Mesenteric fat pad (tissue), 1 donor: ENCODE measurements at places on chromosomes 5 and 9.
A peak's percentile ranks its signal among the peaks of the same experiment; 100 is the strongest.

DNA sequence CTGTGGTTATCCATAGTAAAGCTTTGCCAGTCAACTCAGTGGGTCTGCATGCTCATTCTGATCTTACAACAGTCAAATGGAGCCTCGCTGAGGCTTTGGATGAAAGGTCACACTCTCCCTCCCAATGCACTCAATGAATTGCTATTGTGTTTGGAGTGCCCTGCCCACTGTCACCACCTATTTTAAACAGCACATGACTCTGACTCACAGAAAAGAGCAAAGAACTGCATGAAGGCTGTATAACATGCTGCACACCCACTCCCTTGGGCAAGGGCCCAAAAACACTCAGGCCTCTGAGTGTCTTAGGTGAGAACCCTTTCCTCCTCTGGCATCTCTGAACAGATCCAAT is 118.7 kb upstream of the CCDC112 start:
- DNase-seq = no peak

GRCh38 chr5:91076138-91076537 is 307.0 kb downstream of the ARRDC3 start:
- no peak for DNase-seq

DNA sequence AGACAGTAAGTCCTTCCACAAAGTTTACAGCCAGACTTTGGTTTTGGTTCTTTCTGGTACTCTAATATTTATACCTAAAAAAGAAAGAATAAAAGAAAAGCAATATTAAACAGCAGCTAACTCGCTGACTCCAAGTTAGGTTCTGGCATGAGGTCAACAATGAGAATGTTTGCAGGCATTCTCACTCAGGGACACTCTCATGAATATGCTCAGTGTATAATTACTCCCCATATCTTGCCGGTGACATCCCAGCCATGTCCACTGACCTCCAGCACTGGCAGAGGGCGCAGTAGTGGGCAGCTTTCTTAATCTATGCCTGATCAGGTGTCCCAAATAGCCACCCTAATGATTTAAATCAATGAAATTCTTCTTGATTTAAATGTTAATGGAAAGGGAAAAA is 151.5 kb downstream of the BNC2 start:
- DNase-seq = no peak

DNA sequence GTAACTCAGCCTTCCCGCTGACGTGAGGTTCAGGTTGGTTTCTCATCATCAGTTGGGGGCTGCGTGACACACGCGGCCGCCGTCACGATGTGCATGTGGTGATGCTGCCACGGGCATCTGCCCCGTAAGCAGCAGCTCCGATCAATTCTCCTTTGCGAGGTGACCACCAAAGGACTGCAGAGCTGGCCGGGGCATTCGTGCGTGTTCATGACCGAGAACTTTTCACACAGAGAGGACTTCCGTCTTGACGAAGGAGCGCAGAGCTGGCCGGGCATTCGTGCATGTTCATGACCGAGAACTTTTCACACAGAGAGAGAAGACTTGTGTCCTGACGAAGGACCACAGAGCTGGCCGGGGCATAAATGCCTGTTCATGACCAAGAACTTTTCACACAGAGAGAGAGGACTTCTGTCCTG is 3.8 kb upstream of the LCN1 start:
- DNase-seq = peak; percentile 82

DNA sequence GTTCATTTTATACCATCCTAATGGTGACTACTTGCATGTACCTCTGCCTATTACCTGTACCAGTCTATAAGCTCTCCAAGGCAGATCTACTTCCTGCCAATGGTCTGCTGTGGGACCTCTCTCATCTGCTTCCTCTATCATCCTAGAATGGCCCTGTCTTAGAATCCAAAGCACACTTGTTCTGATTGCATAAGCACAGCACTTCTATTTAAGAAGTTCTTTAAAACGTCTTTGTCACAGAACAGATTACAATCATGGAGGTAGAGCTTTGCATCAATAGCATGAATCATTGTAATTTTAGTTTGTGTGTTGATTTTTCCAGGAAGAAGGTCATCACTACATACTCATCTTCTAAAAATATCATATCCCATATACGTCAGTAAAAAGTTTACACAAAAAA is 131.8 kb upstream of the ACOT12 start:
- DNase-seq = no peak

DNA sequence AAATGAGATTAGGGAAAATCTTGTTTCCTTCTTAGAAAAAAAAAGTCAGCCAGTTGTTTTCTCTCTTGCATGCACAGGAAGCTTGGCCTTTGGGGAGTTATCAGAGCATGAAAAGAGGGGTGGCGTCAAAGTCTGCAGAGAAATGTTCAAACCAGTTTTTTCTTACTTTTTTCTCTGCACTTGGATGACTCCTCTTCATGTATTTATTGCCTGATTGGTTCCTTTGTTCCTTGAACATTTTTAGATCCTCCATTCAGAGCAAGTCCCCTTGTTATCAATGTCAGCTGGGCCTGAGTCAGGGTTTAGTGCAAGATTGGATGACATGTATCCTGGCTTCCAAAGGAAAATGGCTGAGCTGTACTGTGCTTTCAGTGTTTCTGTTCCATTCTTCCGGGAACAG is 392.6 kb upstream of the BRINP1 start:
- no peak for DNase-seq

DNA sequence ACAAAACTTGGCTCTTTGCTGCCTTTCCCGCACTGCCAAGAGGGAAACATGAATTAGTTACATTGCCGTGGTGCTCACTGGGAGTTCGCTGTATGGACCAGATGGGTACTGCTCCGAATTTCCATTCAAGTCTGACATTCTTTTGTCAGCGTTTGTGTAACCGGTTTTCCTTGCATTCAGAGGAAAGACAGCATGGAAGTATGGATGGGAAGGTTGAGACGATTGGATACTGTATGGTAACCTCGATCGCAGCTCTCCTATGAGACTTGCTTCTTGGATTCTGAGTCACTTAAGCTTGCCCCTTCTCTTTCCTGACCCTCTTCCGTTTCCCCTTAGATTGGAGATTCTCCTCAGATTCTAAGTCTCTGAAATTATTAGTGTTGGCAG is 625 bp upstream of the UBLCP1 start:
- DNase-seq = no peak

- no peak for DNase-seq
Observed at GRCh38 chr5:150616506-150616905, 24.0 kb upstream of the SYNPO start.

GRCh38 chr9:133426011-133426410 is 3.8 kb downstream of the ADAMTS13 start:
- DNase-seq = no peak

DNA sequence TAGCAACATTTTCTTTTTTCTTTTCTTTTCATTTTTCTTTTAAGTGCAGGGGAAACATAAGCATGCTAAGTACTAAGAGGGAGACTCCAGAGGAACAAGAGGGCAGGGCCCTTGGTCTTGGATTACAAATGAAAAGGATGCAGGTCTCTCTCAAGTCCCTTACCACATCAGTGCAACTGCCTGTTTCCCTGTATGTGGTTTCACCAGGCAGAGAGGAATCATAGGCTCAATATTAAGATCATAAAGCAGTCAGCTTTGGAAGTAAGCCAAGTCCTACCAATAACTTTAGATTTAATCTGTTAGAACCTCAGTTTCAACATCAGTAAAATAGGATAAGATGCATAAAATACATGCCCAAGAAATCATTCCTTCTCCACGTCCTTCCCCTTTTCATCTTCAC is 422.7 kb upstream of the PAPPA start:
- no peak for DNase-seq

GRCh38 chr5:135327429-135328127 is 71.5 kb downstream of the MACROH2A1 start:
- peak; percentile 20 for DNase-seq

DNA sequence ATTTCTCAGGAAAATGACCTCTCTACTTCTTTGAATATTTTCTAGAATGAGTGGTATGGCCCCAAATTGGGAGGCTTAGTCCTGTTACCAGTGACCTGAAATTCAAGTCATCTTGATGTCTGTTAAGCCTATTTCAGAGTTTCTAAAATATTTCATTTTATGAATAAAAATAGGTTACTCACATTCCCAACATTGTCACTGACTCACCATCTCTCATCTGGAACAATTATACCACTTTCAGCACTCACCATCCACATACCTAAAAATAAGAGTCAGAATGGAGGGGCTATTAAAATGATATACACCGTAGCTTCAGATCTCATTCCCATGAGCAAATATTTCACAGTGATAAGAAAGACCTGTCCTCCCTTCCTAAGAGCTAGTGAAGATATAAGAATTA is 71.8 kb downstream of the KIAA1958 start:
- no peak for DNase-seq

- no peak for DNase-seq
Observed at GRCh38 chr5:58075907-58076306, 384.0 kb downstream of the PLK2 start.
